ENCODE measurements at places on chromosomes 3 and 15.

DNA sequence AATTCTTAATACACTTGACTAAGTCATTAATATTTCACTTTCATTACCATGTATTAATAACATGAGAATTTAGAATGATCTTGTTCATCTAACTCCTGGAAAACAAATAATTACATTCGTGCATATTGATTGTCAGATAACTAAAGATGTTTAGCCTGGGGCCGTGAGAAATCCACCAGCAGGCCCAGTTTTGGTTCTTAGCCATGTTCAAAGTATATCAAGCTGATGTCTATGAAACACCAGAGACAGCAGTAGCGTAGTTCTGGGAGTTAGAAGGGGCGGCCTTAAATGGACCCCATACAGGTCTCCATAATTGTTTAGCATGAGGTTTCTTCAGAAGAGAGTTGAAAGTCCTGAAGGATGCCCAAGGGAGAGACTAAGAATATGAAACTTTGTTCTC, 103.6 kb upstream of the DPH6 start:
- DNase-seq: no peak

DNA sequence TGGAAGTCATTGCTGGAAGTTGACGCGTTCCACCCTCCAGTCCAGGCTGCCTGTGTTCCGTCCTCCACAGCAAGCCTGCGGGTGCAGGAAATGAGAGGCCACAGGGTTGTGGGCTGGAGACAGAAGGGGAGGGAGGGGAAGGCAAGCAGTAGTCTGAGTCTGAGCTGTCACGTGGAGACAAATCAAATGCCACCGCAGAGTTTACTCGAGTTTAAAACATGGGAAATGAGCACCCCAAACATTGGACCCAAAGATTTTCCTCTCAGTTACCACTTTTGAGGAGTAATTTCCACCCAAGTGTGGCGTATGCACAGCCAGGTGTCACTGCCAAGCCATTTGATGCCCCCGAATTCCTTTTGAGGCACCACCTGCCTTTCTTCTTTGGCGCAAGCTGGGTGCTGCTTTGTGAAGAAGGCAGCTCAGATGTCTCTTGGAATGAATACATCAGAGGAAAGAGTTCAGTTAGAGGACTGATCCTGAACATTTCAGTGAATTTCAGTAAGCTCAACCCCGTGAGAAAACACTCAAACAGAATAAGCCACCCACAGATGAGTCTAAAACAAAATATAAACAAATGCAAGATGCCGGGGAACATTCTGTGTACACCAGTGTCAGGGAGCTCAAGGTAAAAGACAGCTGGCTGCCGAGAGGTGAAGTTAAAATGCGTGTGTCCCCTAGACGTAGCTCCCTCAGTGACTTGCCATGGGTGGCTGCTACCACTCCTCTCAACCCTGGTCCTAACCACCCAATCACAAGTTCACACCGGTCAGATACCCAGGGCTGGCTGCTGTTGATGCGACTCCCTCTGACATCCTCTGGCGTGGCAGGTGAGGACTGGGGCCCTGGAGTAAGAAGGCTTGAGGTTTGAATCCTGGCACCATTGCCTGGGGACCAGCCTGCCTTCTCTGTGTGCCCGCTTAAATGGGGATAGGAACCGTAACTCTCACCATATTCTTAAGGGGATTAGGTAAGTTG, 203.8 kb downstream of the UACA start:
- no peak for DNase-seq

DNA sequence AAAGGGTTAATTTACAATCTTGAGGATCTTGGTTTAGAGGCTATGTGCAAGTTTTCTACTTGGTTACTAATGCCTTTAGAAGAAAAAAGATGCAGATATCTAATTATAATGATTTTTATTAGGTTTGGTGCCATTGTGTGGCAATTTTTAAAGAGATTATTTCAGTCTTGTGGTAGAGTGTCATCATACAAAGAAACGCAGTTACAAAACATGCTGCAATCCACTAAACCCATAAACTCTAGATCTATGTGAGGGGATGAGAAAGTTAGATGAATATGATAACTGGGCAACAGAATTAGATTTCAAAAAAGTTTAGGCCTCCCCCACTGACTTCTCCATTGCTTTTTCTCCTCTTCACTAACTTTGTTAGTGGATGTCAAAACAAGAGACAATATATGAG, 106.0 kb downstream of the ARPP21 start:
- DNase-seq: no peak

DNA sequence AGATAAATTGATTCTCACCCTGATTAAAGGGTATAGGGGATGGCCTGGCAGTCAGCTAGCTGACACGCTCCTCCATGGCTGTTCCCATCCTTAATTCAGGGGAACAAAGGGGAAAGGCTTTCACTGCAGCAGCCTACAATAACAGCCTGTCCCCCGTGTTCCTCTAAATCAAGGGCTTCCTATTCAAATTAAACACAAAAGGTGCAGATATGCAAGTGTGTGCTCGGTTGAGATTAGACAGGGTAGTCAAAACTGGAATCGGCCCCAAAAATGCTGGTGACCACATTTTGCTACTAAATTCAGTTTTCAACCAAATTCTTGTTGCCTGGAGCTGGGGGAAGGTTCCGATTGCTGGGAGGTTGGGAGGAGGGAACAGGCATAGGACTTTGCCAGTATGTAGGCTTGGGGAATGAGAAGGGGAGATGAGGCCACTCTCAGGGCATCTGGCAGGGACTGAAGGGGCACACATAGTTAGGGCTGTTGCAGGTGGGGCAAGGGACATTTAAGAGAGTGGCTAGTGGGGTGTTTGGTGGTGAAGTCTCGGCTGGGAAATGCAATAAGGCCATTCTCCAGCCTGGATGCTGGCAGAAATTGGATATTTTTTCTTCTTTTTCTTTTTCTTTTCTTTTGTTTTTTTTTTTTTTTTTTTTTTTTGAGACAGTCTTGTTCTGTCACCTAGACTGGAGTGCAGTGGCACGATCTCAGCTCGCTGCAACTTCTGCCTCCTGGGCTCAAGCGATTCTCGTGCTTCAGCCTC, 32.9 kb upstream of the CTSH start:
- DNase-seq: no peak

GRCh38 chr3:184578822-184579221, 17.2 kb downstream of the EPHB3 start:
- no peak for DNase-seq

- DNase-seq: no peak
Measured at GRCh38 chr15:86555939-86556338, 476.3 kb downstream of the AGBL1 start.

DNA sequence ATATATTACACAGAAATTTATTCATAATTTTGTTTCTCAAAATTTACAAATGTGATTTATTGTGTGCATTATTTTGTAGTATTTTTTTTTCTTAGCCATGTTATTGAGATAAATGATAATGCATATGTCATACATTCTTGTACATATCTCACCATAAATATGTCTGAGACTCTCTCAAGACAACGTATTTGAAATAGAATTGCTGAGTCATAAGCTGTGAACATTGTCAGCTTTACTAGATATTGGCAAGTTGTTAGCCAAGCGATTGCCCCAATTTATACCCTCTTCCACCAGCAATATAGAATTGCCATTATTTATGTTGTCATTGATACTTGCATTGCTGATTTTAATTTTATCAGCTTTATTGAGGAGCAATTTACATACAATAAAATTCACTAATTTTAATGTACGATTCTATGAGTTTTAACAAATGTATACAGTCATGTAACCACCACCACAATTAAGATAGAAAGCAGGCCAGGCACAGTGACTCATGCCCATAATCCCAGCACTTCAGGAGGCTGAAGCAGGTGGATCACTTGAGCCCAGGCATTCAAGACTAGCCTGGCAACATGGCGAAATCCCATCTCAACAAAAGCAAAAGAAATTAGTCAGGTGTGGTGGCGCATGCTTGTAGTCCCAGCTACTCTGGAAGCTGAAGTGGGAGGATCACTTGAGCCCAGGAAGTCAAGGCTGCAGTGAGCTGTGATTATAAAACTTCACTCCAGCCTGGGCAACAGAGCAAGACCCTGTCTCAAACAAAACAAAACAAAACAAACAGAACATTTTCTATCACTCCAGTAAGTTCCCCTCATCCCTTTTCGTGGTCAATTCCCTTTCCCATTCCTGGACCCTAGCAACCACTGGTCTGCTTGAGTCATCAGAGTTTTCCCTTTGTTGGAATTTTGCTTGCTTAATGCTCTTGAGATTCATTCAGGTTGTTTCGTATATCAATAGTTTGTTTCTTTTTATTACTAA, 373.1 kb downstream of the MFSD1 start:
- no peak for DNase-seq

GRCh38 chr3:36193448-36193847, 186.9 kb upstream of the STAC start:
- no peak for DNase-seq

DNA sequence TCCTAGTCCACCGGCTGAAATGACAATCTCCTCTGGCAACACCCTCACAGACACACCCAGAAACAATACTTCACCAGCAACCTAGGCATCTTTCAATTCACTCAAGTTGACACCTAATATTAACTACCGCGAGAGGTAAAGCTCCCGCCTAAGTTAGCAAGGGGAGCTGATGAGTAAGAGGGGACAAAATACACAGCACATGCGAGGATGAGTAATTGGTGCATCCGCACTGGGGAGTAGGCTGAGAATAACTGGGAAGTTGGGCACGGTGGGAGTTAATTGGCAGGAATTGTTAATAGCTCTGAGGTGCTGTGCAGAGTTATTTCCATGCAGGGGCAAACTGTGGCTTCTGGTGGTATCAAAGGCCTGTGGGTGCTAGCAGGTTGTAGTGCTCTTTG, 14.5 kb upstream of the PLD1 start:
- DNase-seq: no peak

DNA sequence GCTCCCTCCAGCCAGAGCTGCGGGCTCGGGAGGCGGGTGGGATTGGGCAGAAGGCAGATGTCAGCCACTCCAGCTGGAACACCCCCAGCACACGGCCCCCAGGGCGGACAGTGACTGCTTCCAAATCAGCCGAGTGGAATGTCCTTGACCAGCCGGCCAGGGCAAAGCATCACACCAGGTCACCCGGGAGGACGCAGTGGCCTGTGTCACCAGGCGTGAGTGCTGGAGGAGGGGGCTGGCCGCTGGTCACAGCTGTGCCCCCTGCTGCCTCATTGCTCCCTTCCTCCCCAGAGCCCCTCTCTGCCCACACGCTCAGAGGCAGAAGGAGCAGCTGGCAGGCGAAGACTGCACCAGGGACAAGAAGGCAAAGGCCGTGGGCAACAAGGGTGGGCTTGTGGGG, 33.5 kb downstream of the NTRK3 start:
- DNase-seq: no peak

- DNase-seq: no peak
Measured at GRCh38 chr3:42290966-42291714, 25.2 kb upstream of the CCK start.
